ENCODE measurements at places on chromosomes 4 and X. TPM values are rescaled to one million over a fixed set of nuclear protein-coding genes. Genes with fewer than 3 reads are reported as not detected.

GRCh38 chrX:21837056-21837455 is 2.4 kb upstream of the MBTPS2 start:
- DNase-seq: no peak

GRCh38 chrX:73728602-73729001 is 165.6 kb downstream of the CHIC1 start:
- DNase-seq: no peak

GRCh38 chr4:83010111-83010521 is 507 bp downstream of the LIN54 start:
- DNase-seq: peak; percentile 44

- no peak for DNase-seq
These were observed 223.0 kb upstream of the ZIC3 start for GRCh38 chrX:137342969-137343368.

WDR17 gene
- total RNA-seq: 0.22 TPM

FRMPD3 gene
- 0.04 TPM for total RNA-seq

All from muscle of leg (tissue), 16 donors.